ENCODE measurements at places on chromosomes 7 and 10.

- no peak for DNase-seq
Observed at GRCh38 chr7:104973227-104973626, 40.8 kb upstream of the KMT2E start.

DNA sequence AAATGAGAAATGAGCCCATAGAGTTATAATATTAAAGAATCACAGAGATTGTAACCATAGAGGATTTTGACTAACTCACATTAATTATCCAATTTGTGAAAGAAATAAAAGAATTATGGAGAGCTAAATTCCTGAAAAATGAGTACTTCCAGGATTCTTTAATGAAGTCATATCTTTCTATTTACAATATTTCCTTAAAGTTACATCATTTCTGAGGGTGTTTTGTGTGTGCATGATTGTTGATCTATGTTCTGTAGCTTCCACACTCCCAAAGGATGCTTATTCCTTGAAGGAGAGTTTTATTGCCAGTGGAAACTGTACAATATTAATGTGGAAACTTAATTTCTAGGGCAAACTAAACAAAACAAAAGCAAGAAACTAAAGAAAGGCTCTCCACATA is 299.6 kb downstream of the MDFIC start:
- no peak for DNase-seq

DNA sequence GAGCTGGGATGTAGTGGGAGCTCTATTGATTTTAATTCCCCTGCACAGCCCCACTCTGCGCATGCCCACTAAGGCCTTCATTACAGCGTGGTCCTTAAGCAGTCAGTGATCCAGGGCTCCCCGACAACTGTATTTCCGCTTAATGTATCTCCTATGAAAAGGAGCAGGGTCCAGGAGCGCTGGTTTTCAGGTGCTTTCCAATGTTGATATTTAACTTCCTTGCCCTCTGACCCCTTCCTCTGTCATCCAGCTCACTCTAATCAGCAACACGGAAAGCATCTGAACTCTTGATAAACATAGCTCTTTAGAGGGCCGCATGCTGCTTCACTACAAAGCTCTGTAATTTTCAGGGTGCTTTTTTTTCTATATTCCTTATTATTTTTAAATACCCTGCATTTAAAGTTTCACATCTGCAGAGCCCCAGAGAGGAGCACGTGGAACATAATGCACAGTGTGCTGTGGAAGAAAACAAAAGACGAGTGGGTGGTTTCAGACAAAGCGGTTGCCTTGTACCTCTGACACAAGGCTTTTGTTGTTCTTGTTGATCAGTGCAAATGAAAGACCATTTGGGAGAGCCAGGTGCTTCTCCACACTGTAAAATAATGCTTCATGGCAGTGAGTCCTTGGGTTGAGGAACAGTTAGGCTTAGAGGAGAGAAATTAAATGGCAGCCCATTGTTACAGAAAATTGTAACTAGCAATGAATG is 465.9 kb upstream of the CELF2 start:
- DNase-seq = no peak

DNA sequence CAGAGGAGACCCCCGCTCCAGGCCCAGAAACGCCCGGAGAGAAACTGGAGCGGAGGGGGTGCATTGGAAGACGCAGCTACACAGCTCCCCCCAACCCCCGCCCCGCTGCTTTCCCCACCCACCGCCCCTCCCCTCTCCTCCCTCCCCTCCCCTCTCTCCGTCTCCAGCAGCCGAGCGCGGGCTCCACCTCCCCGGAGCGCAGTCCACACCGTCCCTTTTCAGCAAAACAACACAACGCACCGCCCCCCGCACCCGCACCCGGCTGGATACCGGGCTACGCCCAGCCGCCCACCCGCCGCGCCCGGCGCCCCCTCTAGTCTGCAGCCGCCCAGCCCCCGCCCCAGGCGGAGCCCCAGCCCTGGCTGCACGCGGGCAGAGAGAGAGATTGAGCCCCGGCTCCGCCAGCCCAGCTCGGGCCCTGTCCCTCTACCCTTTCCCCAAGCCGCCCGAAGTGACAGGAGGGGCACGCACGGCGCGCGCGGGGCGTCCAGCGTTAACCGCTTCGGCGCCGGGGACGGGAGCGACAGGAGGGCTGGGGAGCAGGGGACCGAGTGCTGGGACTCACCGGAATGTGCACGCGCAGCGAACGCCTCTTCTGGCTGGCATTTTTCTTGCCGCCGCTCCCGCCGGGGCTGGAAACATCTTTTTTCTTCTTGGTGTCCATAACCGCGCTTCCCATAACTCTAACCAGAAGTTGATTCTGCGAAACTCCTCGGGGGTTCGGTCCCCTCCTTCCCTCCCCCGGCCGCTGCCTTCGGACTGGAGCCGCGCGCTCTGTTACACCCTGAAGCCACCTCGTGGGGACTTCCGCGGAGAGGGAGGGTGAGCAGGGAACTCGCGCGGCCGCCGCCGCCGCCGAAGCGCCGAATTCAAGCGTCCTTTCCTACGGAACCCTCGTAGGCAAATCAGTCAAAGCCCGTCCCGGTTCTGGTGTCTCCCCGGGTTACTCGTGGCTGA is 695 bp downstream of the PRKAG2 start:
- no peak for DNase-seq

DNA sequence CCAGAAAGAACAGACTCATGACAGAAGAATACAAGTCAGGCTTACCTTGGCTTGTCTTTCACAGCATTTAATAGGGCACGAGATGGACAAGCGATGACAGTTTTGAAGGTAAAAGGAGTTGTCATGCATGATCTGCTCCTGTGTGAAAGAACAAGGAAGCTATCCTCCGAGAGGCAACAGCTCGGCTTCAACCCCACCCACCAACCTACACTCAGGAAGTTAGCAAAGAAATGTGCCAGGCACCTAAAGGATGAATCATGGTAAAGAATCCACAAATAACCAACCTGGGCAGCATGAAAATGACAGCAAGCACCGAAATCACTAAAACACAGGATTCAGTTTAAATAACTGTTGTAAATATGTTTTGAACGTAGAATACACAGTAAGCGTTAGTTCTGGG is 700.2 kb downstream of the TYW1 start:
- no peak for DNase-seq

GRCh38 chr7:106480161-106480579 is 180.8 kb downstream of the CCDC71L start:
- DNase-seq = no peak

DNA sequence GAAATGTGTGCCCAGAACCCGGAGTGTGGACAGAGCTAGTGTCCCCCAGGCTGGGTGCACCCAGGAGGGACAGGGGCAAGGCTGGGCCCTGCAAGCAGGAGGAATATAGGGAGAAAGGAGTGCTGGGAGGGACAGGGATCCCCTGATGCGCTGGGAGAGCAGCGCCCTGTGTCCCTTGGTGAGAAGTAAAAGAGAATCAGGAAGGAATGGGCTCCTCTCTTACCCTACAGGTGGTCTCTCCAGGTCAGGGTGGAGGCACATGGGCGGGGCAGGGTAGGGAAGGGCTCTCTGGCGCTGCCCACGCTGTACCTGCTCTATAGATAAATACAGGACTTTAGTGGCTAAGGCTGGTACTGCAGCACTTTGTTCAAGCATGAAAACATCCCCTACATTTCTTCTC is 753.8 kb downstream of the GRID1 start:
- DNase-seq = no peak

GRCh38 chr7:29109899-29110298 is 36.4 kb downstream of the CPVL start:
- DNase-seq = no peak

- no peak for DNase-seq
Observed at GRCh38 chr7:150753826-150754603, 16.8 kb downstream of the GIMAP5 start.

DNA sequence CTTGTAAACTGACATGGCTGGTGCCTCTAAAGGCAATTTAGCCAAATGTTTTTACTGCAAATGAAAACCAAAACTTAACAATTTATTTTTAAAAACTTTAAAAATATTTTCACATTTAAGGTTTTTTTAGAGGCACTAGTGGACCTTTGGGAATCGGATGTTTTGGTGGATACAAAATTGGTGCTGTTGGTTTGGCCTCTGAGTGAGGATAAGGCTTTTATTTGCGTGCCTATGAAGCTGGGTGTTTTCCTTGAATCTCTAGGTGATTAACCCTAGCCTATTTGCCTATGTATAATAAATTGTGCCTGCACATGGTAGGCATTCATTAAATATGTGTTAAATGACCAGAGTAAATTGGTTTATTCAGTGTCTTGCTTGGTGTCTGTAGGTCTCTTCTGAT is 2.9 kb upstream of the SGCE start:
- DNase-seq = no peak

DNA sequence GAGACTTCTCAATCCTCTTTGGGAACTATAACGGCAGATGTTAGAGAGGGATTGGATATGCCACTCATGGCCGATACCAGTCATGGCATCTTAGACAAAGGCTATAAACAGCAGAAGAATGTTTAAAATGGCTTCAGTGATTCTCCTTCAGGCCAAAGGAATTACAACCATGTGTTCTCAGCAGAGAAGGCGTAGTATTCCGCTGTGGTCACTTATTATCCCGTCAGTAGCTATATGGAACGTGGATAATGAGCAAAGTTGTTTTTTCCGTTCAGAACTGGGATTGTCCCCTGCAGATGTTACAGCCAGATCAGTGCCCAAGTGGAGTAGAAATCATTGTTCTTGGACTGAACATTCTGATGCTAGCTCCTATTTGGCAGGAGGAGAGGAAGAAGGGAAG is 43.1 kb downstream of the TEX36 start:
- DNase-seq = no peak

DNA sequence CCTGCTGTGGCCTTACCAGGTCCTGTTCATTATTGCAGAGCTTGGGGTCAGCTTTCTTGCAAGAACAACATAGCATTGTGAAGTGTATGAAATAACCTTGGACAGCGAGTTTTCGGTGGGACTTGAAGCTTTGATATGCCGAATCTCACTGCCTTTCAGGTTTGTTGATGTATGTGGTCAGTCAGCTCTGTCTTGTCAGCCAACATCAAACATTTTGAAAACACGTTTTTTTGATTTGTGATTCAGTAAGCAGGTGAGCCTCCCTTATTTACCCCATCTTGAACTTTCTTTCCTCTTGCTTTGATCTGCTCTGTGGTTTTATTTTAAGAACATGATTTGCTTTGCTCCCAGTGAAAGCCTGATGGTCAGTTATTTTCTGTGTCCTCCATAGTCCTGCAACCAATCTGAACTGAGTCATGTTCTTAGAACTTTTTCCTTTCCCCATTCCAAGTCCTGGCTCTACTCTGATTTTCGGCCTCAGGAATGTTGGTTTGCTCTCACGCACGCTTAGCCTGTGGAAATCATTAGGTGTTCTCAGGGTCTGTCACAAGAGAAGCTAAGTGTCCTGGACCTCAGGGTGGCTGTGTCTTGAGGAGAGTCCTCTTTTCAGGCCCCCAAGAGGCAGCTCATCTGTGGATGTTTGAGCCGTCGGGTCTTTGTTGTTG is 8.7 kb downstream of the WBP1L start:
- DNase-seq = no peak

DNA sequence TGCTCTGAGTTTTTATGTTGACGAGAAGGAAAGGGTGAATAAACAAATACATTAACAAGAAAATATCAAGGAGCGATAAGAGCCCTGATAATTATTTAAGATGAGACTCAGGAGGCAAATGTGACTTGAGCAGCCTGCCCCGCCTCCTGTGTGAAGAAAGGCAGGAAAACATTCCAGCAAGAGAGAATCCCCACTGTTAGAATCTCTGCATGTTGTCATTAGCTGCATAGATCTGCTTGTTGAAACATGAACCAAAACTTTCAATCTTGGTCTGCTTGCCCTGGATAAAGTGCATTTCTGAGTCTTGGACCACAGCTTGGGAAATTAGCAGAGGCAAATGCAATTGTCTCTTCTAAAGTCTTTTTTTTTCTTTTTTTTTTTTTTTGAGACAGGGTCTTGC is 120.0 kb downstream of the DPP6 start:
- DNase-seq = no peak

- no peak for DNase-seq
Observed at GRCh38 chr7:149009527-149009926, 18.8 kb downstream of the PDIA4 start.

GRCh38 chr10:69655868-69656555 is 26.0 kb downstream of the FAM241B start:
- no peak for DNase-seq

- DNase-seq = no peak
Observed at GRCh38 chr10:120990831-120991230, 139.7 kb downstream of the WDR11 start.

DNA sequence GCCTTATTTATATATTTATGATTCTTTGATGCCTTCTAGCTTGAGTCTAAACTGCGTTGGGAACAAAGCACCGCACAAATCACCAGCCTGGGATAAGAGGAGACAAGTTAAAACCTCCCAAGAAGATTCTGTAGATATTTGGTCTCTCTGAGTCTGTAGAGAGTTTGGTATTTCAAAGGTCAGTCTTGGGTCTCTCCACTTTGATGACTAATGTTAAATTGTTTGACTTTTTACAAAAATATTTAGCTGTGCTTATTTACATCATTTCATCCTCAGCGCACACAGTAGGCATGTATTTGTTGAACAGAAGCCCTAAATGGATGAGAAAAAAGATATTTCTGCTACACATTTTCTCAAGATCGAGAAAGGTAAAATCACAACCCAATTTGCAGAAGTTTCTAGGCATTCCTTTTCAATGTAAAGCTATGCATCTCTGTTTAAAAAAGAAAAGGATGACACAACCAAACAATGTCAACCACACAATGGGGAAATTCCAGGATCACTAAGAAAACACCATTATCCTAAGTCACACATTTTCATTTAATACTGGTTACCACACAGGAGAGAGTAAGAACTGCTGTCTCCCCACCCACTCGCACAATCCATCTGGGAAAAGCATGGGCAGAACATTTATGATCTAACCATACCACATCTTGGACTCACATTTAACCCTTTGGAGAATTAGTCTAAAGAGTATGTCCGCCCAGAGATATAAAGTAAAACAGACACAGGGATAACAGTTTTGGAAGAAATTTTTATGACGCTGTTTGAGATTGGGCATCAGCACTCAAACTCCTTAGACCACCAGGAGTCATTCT is 4.4 kb downstream of the CDK6 start:
- DNase-seq = no peak

DNA sequence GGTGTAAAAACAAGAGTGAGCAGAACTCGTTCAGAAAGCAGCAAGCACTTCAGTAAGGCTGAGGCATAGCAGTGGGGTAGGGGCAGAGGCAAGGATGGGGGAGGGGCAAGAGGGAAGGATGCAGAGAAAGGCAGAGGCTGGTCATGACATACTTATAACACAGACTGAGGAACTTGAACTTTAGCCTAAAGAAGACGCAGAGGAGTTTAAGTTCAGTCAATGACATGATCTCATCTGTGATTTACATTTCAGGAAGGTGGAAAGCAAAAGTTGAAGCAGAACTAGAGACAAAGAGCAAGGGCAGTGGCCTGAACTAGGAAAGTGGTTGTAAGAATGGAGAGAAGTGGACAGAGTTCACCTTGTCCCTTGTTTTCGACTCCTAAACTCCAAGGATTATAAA is 15.8 kb downstream of the MACC1 start:
- DNase-seq = no peak

All from NCI-H510A (cell line).